ENCODE measurements at places on chromosomes 13 and 19. TPM values are rescaled to one million over a fixed set of nuclear protein-coding genes. Genes with fewer than 3 reads are reported as not detected.

Gene ZNF468
- total RNA-seq, result 6.2 TPM

Gene C19orf67
- total RNA-seq, result not detected

Gene POU2F2
- 0.92 TPM for total RNA-seq

Gene TEKTIP1
- not detected for total RNA-seq

Gene F7
- total RNA-seq, result not detected
